AG09319 (cell line): ENCODE measurements at places on chromosomes 5 and 9.

DNA sequence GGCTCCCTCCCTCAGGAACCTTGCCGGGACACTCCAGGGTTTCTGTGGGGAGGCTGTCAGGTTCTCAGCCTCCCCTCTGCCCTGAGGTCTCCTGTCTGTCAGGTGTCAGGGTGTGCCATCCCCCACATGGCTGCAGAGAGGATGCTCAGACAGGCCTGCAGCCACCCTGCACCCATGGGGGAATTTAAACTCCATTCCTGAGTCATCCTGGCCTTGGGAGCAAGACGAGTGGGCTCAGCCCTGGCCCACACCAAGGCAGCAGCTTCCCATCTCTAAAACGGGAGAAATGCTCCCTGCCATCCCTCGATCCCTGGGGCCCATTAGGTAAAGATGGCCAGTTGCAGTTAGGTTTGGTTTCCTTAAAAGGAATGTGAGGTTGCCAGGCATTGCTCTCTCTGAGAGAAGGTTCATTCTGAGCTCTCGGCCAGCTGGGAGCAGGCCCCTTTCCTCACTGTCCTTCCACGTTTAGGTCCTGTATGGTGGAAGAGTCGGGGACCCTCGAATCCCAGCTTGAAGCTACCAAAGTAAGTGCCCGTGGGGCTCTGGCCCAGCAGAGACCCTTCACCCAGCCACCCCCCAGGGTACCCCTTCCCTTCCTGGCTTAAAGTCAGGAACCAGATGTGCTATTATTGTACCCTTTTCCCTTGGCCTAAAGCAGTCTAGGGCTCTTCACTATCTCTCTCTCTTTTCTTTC, 26.6 kb downstream of the DYNC2I2 start:
- no peak for DNase-seq

DNA sequence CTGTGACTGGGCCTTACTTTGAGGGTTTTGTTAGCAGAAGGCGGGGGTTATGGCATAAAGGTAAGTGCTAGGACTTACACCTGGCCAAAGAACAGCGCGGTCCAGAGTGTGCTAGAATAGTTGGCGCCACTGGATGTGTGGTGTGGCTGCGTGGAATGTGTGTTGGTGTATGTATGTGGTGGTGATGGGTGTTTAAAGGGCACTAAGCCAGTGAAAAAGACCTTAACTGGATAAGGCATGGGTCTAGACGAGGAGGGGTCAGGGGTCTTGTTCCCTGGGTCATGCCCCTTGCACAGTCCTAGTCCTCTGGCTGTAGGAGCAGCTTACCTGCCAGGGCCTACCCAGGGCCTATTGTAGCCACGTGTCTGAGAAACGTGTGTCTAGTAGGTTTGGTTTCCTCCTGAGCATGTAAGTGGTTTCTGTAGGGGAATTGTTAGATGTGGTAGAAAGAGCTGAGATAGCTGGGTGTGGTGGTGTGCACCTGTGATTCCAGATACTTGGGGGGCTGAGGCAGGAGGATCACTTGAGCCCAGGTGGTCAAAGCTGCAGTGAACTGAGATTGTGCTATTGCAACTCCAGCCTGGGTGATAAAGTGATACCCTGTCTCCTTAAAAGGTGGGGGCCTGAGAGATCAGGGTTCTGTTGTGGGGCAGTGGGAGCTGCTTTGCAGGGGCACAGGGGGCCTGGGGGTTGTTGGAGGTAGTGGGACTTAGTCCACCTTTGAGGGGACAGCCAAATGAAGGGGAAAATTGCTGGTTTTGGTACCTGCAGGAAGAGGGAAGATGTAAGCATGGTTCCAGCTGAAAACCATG, 55.2 kb downstream of the HSPA4 start:
- no peak for DNase-seq

DNA sequence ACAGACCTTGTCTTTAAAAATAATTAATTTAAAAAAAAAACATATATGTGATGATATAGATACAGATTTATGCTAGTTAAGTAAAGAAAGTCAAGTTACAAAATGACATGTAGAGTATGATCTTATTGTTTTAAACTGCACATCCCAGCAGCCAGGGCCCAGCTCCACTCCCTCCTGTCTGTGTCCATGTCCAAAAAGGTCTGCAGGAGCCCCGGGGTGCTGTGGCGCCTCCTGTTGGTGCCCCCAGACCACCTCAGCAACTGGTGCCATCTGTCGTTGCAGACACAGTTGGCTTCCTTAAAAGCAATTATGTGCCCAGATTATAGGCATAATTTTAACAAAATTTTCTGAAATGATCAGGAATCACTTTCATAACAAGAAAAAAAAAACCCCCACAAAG, 33.3 kb downstream of the IPPK start:
- no peak for DNase-seq

GRCh38 chr9:68999393-69000105, 14.4 kb downstream of the PRKACG start:
- DNase-seq, result peak; percentile 27

DNA sequence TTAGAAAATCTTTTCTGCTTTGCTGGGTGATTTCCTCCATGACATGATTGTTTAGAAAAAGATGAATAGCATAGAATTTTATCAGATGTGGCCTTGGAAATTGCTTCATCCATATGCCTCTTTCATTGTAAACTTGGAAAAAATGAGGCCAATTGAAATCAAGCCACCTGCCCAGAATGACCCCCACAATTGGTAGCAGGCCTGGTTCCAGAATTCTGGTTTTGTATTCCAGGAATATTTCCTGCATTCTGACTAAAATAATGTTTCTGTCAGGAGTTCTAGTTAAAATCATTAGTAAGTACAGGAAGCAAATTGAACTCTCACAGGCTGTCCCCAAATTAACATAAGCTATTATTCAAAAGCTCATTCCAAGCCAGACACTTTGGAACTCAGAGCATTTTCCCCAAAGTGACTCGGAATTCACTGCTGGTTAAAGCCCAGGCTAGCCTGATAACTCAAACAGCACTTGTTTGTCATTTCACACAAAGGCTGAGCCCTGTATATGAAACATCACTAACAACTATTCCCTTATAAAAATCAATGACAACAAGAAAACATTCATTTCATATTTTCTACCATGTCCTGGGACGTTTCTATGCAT, 75.1 kb upstream of the ADCY2 start:
- no peak for DNase-seq

- no peak for DNase-seq
Observed at GRCh38 chr5:141570655-141571054, 48.1 kb downstream of the DIAPH1 start.

DNA sequence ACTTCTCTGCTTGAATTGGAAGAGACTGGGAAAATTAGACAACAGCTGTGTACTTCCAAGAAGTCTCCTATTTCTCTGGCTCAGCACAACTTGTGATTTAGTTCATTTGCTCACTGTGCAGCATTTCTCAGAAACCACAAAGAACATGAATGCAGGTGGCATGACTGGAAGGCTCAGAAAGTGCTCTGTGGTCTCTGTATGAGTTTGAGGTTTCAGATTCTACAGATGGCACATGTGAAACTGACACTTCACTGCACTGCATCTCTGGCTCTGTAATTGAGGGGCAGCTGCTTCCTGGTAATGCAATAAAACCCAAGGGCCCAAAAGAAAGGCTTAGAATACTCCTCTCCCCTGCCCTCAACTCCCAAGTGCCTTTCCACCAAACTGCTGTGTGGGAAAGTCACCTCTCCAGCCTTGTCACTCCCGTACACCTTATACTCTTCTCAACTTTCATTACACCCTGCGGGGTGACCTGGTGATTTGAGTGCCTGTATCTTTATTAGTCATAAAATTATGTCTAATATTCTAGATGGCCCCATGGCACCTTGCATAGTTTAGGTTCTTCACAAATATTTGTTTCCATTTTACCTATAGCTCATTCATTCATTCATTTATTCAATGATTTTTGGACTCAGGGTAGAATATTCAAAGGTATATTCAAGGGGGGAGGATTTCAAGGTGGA, 82.5 kb downstream of the ESM1 start:
- DNase-seq, result no peak
